ENCODE measurements at places on chromosomes 4 and X. TPM values are rescaled to one million over a fixed set of nuclear protein-coding genes. Genes with fewer than 3 reads are reported as not detected.

GRCh38 chr4:41644915-41645295 lies 103.6 kb downstream of the PHOX2B start:
- no peak for DNase-seq

POU3F4 gene
- total RNA-seq = not detected

LRP2BP gene
- 1.8 TPM for total RNA-seq

DNA sequence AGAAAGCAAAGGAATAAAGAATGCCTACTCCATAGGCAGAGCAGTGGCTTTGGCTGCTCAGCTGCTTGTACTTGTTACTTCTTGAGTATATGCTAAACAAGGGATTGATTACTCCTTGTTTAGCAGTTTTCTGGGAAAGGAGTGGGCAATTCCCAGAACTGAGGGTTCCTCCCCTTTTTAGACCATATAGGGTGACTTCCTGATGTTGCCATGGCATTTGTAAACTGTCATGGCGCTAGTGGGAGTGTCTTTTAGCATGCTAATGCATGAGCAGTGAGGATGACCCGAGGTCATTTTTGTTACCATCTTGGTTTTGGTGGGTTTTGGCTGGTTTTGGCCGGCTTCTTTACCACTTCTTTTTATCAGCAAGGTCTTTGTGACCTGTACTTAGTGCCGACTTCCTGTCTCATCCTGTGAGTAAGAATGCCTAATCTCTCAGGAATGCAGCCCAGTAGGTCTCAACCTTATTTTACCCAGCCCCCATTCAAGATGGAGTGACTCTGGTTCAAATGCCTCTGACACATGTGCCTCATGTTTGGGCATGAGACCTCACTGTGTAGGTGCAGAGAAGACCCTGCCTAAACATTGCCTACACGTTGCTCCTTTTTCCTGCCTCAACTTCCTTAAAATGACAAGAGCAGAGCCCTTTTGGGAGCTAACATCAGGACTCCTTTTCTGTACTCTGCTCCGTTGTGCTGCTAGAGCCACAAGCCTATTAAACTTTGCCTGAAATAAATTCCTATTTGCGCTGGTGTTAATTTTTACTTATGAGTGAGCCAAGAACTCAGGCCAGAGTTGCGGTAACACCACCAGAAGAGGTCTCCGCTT lies 21.0 kb upstream of the UBA6 start:
- no peak for DNase-seq

DNA sequence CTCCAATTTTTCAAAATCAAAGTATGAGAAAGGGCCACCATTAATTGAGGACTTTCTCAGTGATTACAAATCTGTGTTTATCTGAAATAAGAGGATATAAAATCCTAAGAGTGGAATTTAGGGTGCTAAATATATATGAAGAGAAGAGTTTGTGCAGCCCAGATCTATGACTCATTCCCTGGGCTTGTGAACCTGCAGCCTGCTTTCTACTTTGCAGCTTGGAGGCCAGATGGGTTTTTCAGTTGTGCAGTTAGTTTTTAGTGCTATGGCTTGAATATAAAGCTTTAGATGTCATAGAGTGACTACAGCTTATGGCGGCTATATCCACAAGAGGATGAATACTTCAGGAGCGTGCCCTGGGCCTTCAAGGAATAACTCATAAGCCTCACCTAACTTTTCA lies 1391.1 kb downstream of the FSTL5 start:
- DNase-seq = no peak

GRCh38 chrX:115268421-115268820 lies 21.1 kb upstream of the LUZP4 start:
- DNase-seq = no peak

DNA sequence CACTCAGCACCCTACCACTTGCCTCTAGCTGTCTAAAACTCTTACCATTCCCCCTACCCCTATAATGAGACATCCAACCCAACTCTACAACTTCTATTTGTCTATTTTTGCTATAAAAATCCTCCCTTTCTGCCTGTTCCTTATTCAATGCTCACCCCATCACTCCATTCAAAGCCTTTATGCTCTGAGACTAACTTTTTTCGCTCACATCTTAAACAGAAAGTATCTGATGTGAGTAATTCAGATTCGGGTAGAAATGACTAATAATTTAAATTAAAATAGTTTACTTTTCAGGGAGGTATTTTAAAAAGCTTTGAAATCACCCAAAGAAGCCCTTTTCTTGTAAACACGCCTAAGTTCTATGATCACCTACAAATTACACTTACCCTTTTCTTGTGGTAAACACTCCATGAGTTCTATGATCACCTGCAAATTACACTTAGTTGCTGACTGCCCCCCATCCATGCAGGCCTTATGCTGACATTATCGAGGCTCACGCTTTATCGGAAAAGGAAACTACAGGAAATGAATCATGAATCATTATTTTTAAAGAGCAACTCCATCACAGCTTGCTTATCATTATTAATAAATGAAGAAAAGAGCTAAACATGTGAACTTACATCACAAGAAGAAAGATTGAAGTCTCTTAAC lies 168.7 kb upstream of the PPP1R2C start:
- DNase-seq = no peak

All from uterus (tissue), 4 donors.